ENCODE measurements at places on chromosomes 3 and 15. TPM values are rescaled to one million over a fixed set of nuclear protein-coding genes. Genes with fewer than 3 reads are reported as not detected.

DNA sequence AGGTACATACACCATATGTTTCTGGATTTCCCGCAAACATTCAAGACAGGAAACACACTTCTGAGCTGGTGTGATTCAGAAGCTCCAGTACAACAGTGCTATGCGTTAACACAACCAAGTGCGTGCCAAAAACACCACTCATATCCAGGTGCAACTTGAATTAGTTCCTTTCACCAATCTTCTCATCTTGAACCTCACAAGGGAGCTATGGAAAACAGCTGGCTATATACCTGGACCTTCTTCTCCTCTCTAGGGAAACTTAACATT lies 31.3 kb downstream of the SUSD5 start:
- no peaks in the 10 kb centered on the region for H3K27me3 ChIP-seq
- no peak overlapping the region for H3K4me3 ChIP-seq
- no peak overlapping the region for H3K27ac ChIP-seq
- no peaks in the 10 kb centered on the region for H3K4me1 ChIP-seq

DNA sequence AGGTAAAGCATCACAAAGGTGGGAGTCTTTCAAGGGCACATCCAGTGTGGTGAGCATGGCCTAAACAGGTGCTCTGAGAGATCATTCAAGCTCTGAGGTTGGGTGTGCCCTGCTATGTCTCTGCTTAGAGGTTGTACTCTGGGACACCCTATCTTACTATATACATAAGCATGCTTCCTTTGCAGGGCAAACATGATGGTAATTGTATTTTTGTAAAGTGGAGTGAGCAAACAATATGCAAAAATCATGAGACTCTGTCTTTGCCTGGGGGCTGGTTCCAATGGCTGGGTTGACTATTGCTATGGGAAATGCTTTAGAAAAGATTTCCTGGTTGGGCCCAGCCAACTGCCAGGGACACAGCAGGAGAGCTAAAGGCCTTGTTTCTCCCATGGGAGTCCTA lies 315.1 kb upstream of the TLE3 start:
- DNase-seq, result no peak
- H3K4me1 ChIP-seq, result peaks cover 12% of the 10 kb centered on the region
- no peaks in the 10 kb centered on the region for H3K36me3 ChIP-seq
- no peaks in the 10 kb centered on the region for H3K27me3 ChIP-seq

DNA sequence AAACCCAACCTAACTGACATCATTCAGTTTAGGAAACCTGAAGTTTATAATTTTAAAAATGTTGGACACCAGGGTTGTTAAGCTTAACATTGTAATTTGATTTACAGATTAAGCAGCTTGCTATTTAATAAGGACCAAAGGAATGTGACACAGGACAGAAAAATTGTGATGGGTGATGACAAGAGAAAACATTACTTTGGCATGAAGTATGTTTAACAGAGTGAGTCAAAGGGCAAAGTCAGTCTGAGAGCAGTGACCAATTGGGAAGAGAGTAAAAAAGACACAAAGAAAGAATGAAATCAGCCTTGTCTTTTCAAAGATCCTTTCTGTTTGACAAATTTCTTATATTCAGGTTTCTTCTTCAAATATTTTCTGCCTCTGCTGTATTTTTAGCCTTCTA lies 1301.6 kb downstream of the SI start:
- H3K36me3 ChIP-seq, result no peaks in the 10 kb centered on the region
- H3K4me3 ChIP-seq, result no peak overlapping the region
- H3K27me3 ChIP-seq, result no peaks in the 10 kb centered on the region
- no peaks in the 10 kb centered on the region for H3K4me1 ChIP-seq
- no peak for DNase-seq

DNA sequence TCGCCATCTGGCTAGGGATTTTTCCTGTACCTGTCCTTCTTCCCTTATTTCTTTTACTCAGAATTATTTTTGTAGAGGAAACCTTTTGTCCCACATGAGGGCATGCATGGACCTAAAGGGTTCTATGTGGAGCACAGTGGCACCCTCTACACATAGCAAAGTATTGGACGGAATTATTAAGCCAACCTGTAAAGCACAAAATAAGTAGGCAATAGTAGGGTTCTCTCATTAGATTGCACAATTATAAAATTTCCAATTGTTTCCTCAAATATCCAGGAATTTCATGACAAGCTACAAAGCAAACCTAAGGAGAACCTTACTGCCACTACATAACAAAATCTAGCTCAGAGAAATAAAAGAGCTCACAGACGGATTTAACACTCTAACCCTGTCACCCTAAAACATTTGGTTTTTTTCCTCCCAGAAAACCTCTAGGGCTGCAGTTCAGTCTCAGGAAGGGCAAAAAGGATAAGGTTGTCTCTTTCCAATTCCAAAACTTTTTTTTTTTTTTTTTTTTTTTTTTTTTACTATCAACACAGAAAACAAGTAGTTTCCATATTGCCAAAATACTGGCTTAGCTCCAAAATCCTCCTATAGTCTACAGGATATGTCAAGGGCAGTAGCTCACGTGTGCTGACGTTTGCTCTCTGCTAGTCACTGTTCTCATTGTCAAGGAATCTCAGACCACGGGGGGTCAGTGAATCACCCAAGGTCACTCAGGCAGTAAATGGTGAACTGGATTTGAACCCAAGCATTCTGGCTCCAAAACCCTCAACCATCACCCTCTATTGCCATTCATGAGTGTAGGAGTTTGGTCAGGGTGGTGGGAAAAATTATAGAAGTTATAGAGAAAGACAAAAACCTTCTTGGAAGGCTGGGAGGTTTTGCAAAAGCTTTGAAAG lies 52.3 kb downstream of the NCEH1 start:
- no peaks in the 10 kb centered on the region for H3K4me1 ChIP-seq
- H3K27me3 ChIP-seq, result no peaks in the 10 kb centered on the region
- no peak overlapping the region for H3K27ac ChIP-seq
- H3K4me3 ChIP-seq, result no peak overlapping the region
- H3K36me3 ChIP-seq, result no peaks in the 10 kb centered on the region
- DNase-seq, result peak; percentile 99

The SLC28A1 gene
- total RNA-seq, result 0.24 TPM

DNA sequence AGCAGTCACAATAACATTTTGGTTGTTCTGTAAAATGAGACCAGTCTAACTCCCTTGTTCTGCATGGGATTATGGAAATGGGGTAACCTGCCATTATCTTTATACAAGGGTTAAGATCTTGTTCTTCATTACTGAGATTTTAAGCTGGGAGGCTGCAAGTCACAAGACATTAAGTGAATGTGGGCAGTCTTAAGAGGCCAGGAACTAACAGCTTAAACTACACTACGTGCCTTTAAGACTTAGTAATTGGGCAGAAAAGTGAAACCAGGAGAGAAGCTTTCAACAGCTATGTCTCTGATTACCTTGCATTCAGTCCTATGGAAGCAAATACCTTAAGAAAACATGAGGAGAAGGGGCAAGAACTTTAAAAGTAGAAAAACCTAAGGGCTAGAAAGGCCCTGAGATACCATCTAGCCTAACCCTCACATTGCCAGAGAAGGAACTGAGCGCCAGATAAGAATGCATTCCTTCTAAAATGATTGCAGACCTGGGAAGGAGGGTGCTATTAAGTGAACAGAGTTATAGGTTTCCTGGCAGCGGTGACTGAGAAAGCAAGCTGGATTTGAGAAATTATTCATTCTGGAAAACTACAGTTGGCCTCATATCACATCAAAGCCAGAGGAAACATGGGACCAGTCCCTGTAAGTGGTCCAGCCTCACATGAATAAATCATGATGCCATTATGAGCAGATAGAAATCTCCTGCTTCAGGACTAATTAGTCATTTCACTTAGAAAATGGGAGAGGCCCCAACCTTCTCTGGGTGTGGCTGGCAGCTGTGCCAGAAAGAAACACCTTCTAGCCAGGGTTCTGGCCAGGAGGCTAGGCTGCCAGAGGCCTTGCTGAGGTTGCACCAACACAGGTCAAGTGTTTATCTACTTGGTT lies 32.9 kb downstream of the DAPK2 start:
- H3K27ac ChIP-seq, result no peak overlapping the region
- H3K4me3 ChIP-seq, result no peak overlapping the region
- no peak for DNase-seq
- no peaks in the 10 kb centered on the region for H3K36me3 ChIP-seq
- H3K4me1 ChIP-seq, result peaks cover 7% of the 10 kb centered on the region

DNA sequence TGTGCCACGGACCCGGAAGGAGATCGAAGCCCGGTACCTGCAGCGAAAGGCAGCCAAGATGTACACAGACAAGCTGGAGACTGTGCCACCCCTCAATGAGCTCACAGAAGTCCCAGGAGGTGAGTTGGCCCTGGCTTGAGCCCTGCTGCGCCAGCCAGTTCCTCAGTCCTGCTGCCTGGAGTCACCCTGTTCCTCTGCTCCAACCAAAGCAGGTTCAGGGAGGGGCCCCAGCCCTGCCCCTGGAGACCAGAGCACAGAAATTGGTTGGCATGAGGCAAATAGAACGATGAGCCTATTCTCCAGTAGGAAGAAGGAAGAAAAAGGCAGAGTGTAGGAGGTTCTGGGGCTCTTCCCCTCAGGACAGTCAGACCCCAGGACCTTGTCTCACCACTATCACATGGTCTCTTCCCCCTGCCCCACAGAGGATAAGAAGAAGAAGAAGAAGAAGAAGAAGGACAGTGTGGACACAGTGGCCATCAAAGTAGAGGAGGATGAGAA lies 8.0 kb downstream of the TMIE start:
- no peak overlapping the region for H3K27ac ChIP-seq
- H3K27me3 ChIP-seq, result no peaks in the 10 kb centered on the region
- H3K36me3 ChIP-seq, result no peaks in the 10 kb centered on the region
- H3K4me3 ChIP-seq, result no peak overlapping the region
- peaks cover 9% of the 10 kb centered on the region for H3K4me1 ChIP-seq

DNA sequence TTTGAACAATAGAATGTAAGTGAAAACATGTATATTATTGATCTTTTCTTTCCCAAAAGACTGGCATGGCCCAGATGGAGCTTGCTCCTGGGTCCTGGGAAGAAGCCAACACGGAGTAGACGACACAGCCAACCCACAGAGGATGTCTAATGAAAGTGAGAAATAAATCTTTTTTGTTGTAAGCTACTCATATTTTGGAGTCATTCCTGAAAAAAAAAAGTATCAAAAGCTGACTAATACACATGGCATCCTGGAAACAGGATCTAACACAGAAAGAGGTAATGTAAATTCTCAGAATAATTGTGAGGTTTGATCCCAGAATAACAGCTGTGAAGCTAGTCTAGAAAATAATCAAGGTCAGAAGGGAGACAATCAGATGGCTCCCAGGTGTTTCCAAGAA lies 12.6 kb upstream of the FRMD5 start:
- peaks cover 4% of the 10 kb centered on the region for H3K4me1 ChIP-seq
- peak; percentile 68 for DNase-seq
- no peak overlapping the region for H3K27ac ChIP-seq
- H3K4me3 ChIP-seq, result no peak overlapping the region
- H3K27me3 ChIP-seq, result no peaks in the 10 kb centered on the region

Data from cardiac muscle cell (in vitro differentiated cells and primary cell).